ENCODE measurements at places on chromosomes 2 and 18.
A peak's percentile ranks its signal among the peaks of the same experiment; 100 is the strongest.

- no peak for DNase-seq
Measured at GRCh38 chr2:231270221-231271114, 72.0 kb downstream of the ARMC9 start.

- DNase-seq: no peak
Measured at GRCh38 chr2:84299211-84299775, 159.8 kb downstream of the SUCLG1 start.

DNA sequence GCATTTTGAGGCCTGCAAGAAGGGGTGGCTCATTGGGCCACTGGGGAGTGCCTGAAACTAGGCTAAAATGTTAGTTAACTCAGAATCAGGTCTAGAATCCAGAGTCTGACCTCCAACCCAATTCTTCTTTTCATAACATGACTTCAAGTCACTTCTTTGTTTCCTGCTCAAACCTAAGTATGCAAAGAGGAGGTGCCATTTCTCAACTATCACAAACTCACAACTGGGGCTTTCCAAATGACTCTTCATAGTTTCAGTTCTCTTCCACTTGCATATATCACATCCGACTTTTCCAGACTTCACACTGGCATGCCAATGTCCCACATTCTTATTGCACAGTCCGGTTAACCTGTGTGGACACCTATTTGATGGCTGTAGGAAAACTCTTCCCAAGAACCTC lies 211.6 kb downstream of the TCF4 start:
- no peak for DNase-seq

DNA sequence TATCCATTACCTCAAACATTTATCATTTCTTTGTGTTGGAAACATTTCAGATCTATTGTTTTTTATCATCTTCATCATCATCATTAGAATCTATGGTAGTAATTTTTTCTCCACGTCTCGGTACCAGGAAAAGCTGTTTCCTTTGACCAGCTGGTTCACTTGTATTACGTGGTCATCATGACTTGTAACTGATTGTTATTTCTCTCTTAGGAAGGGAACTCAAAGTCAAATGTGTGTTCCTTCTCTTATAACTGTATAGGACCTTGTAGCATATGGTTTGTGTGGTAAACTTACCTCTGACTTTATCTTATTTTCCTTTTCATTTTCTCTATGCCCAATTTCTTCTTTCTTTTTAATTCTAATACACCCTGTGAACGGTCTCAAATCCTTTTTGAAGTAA lies 16.5 kb downstream of the NCOA1 start:
- no peak for DNase-seq

GRCh38 chr2:151973901-151974199 lies 125.0 kb downstream of the CACNB4 start:
- DNase-seq: peak; percentile 24

DNA sequence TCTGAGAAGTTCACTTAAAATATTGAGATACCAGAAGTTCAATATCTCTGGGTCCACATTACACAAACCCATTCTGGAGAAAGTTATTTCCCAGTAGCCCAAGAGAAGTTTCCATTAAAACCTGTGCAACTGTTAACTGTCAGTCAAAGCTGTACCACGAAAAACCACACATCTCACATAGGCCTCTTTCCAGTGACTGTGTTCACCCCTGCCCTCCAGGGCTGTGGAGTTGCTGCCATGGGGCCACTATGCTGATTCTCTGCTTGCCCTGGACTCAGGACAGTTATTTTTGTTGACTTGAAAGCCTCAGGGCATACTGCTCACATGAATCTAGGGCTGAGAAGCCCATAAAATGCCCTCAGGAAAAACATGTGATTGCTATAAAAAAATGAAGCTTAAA lies 153.8 kb downstream of the PIEZO2 start:
- no peak for DNase-seq

- no peak for DNase-seq
Measured at GRCh38 chr18:13540477-13541182, 185.7 kb downstream of the FAM210A start.

- no peak for DNase-seq
Measured at GRCh38 chr2:184938221-184938985, 340.1 kb downstream of the ZNF804A start.

DNA sequence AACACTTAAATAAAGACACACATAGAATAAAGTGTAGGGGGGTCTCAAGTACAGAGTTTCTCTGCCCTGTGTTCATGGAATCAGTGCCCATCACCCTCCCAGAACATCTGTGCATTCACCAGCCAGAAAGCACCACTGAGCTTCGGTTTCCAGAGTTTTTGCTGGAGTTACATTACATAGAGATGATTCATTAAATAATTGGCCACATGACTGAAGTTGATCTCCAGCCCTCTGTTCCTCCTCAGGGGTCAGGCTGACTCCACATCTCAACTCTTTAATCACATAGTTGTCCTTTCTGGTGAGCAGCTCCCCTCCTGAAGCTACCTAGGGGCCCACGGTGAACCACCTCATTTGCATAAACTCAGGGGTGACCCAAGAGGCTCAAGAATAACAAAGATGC lies 129.8 kb downstream of the METTL4 start:
- no peak for DNase-seq

- DNase-seq: no peak
Measured at GRCh38 chr18:59139291-59139614, 431 bp upstream of the SEC11C start.

GRCh38 chr2:26697425-26697824 lies 4.9 kb downstream of the KCNK3 start:
- no peak for DNase-seq

DNA sequence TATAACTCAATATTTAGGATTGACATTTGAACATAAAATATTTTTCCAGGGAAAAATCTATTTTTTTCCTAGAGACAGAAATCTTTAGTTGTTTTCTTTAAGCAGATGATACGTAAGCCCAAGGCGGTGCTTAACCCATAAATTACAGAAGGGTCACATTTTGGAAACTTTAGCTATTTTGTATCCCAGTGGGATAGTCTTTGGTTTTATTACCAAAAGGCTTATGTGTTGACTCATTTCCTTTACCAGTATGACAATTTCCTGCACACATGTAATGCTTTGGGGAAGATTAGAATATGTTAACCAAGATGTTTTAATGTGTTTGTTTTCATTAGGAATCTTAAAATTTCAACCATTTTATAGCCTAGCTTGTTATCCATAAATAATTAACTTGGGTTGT lies 24.8 kb downstream of the DYNC1I2 start:
- DNase-seq: peak; percentile 66

DNA sequence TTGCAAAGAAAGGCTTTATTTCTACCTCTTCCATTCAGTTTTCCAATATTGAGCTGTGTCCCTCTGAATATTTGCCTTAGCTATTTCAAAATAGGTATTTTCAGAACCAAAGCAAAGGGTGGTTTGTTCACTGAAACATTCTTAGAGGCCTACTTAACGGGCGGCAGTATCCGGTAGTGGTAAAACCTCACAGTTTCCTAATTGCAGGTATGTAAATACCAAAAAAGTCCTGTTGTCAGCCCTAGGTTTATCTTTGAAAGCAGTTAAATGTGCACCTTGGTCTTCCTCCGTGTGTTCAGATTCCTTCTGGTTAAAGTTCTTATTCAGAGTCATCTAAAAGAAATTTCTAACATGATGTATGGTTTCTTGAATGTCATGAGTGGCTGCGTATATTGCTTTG lies 38.9 kb downstream of the CCNT2 start:
- no peak for DNase-seq

DNA sequence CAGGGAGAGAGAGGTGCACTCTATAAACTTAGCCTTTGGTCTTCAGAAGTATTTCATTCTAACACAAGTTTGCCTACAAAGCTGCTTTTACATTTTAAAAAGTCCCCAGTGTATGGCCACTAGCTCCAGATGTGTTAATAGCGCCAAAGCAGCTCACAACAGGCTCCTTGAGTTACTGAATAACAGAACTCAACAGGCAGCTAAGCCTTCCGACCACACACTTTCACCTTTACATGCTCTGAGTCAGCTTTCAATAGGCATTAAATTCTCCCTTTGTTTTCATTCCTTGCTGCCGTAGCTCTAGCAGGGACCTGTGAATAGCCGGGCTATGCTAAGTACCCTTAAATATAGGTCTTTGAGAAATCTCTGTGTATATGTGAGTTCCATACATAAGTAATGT lies 262.8 kb upstream of the PARD3B start:
- DNase-seq: no peak

DNA sequence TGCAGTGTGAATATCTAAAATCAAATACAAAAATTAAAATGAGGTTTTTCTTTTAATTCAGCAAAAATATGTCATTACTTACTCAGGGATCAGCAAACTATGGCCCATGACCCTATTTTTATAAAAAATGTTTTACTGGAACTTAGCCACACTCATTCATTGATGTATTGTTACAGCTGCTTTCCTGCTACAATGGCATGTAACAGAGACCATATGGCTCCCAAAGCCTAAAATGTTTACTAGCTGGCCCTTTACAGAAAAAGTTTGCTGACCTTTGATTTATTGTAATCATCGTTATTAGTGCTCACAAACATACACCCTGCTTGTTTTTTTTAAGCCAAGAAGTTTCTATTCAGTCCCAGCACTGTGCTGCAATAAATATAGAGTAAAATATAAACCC lies 120.3 kb downstream of the PLA2R1 start:
- DNase-seq: no peak

GRCh38 chr2:201709049-201709448 lies 10.6 kb upstream of the MPP4 start:
- no peak for DNase-seq

- no peak for DNase-seq
Measured at GRCh38 chr2:27956888-27957287, 66.4 kb downstream of the BABAM2 start.

DNA sequence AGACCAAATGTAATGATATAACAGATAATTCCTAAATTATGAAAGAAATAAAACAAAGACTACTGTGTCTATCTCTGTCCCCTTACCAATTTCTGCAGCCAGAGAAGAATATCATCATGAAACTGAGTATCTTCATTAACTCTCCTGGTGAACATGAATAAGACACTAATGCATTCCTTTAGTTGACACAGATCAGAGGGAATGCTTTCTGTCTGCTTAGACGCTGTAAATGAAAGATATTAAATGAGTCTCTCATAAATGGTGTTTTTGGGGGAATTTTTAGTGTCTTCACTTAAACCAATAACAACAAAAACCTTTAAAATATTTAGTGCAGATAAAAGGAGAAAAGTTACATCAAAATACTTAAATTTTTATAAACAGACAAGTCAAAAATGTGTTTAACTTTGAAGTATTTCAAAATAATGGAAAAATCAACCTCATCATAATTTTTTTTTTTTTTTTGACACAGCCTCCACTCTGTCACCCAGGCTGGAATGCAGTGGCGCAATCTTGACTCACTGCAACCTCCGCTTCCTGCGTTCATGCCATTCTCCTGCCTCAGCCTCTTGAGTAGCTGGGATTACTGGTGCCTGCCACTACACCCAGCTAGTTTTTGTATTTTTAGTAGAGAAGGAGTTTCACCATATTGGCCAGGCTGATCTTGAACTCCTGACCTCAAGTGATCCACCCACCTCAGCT lies 16.0 kb downstream of the EPG5 start:
- DNase-seq: no peak

- DNase-seq: no peak
Measured at GRCh38 chr2:101627285-101628029, 70.0 kb upstream of the MAP4K4 start.

DNA sequence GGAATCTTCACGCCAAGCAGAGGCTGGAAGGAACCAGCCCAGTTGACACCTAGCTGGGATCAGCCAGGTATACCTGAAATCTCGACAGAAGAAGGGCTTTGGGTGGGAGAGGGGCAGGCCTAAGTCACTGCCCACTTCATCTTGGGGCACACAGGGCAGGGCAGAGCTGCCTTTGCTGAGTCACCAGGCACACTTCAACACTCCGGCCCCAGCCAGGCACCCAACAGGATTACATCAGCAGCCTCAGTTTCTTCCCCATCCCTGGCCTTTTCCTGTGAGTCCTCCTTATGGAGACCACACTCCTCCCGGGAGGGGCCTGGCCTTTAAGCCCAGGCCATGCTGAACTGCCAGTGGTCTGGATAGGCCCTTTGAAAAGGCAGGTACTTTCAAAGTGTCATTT lies 201.7 kb upstream of the HS6ST1 start:
- DNase-seq: no peak

DNA sequence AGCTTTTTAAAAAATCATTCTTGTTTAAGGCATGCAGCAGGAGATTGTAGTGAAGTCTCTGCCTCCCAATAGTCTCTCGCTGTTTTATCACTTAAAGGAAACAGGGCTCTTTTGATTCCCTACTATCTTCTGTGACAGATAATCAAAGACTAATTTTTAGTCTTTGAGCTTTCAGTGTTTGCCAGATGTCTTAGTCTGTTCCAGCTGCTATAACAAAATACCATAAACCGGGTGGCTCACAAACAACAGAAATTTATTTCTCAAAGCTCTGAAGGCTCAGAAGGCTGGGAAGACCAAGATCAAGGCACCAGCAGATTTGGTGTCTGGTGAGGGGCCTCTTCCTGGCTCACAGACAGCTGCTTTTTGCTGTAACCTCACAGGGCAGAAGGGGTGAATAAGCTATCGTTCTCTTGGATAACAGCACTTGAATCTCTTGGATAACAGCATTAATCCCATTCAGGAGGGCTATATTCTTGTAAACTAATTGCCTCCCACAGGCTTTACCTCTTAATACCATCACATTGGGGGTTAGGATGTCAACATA lies 37.8 kb upstream of the STAT4 start:
- no peak for DNase-seq

GRCh38 chr2:197641666-197642065 lies 33.7 kb downstream of the RFTN2 start:
- DNase-seq: no peak

DNA sequence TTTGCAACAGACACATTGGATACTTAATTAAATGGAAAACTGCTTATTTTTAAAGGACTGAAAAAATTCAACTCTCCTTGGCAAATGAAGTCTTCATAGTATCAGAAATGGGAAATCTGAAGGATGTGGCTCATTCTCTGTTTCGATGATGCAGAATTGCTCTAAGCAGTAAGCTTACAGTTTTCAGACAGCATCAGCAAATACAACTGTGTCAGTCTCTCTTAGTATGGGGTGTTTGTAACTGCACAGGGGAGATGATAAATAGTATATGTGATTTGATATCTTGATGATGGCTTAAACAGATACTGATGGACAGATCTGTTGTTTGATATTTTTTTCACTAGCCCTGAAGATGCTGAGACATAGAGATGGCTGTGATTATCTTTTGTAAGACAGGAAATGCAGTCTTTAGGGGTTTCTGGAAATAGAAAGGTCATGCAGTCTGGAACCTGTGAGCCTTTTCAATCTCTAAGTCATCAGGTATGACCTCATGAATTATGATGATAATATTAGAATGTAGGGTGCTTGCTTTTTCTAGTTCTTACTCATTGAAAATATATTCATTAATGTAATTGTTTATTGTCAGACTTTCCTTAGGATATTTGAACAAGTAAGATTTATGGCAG lies 84.2 kb downstream of the SLC4A10 start:
- DNase-seq: no peak
